ENCODE measurements at places on chromosomes 2 and 18. TPM values are rescaled to one million over a fixed set of nuclear protein-coding genes. Genes with fewer than 3 reads are reported as not detected.

Gene ANKRD12
- total RNA-seq, result 40.9 TPM

Gene FAM168B
- total RNA-seq, result 98.4 TPM

Gene CAPN14
- 0.26 TPM for total RNA-seq

Gene STEAP3
- 18.4 TPM for total RNA-seq

Gene IL1RL1
- total RNA-seq, result 40.2 TPM

Gene EFEMP1
- total RNA-seq, result 3,873 TPM

Gene CXCR4
- total RNA-seq, result 2.0 TPM

Gene DCDC2C
- not detected for total RNA-seq

Gene SANBR
- 10.4 TPM for total RNA-seq

Gene ANTXR1
- total RNA-seq, result 89.3 TPM

Gene PROKR1
- total RNA-seq, result not detected

Gene ABCG8
- total RNA-seq, result not detected

Gene GEN1
- total RNA-seq, result 6.1 TPM

Gene STPG4
- 0.20 TPM for total RNA-seq

Gene CD302
- 5.2 TPM for total RNA-seq

Gene ZNF892
- total RNA-seq, result 5.5 TPM

Gene SFT2D3
- total RNA-seq, result 4.7 TPM

Gene WNT6
- total RNA-seq, result not detected

Gene LAMA3
- total RNA-seq, result 3.8 TPM

Gene BMP10
- not detected for total RNA-seq

Gene MATN3
- 3.4 TPM for total RNA-seq

Gene MEP1B
- not detected for total RNA-seq

Gene POTEJ
- not detected for total RNA-seq

All from smooth muscle cell of the pulmonary artery (primary cell).